ENCODE measurements at places on chromosomes 6 and 20. TPM values are rescaled to one million over a fixed set of nuclear protein-coding genes. Genes with fewer than 3 reads are reported as not detected.

DNA sequence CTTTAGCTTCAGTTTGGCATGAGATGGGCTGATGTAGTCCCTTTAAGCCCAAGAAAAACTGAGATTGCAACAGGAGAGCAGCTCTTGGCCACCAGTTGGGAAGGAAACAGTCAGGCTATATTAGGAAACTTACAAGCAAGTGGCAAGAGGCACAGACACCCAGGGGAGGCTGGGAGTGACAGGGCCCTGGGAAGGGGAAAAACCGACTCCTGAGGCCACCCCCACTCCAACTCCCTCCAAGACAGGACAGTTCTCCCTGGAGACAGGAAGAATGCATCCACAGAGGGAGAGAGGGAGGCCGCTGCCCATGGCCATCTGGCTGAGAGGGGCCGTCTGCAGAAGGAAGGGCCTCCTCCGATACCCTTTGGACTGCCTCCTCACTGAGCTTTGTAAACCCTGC is 20.5 kb downstream of the JPH2 start:
- no peak for DNase-seq

- DNase-seq: peak; percentile 69
Observed at GRCh38 chr6:39335780-39336545, 13.5 kb upstream of the KCNK16 start.

The GTSF1L gene
- not detected for total RNA-seq

- DNase-seq: no peak
Observed at GRCh38 chr6:77313595-77313994, 149.7 kb downstream of the HTR1B start.

The FOXC1 gene
- total RNA-seq: 0.07 TPM

GRCh38 chr6:137884149-137884909 is 17.3 kb downstream of the TNFAIP3 start:
- DNase-seq: no peak

GRCh38 chr6:26473429-26473757 is 15.6 kb downstream of the BTN2A1 start:
- no peak for DNase-seq

The ZNF341 gene
- total RNA-seq: 7.1 TPM

The RSPH4A gene
- total RNA-seq: 0.14 TPM

- DNase-seq: no peak
Observed at GRCh38 chr20:17161673-17162481, 65.0 kb upstream of the PCSK2 start.

The RIPOR2 gene
- total RNA-seq: 26.5 TPM
